ENCODE measurements at places on chromosomes 12 and 14.

DNA sequence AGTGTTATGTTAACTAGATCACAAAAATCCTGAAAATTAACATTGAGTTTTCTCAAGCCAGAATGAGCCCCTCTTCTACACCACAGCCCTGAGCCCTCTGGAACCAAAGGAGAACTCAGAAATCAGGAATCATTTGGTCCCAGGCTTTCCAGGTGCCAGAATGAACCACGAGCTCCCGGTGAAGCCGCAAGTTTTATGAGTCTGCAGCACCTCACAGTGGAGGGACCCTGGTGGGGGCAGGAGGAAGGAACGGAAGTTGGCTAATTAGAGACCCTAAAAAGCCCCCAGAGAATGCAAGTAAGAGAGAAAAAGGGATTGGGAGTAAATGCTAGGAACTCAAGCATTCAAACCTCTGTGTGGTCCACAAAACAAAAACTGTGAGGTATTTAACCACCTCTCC lies 52.9 kb upstream of the BCL2L14 start:
- no peak for DNase-seq

DNA sequence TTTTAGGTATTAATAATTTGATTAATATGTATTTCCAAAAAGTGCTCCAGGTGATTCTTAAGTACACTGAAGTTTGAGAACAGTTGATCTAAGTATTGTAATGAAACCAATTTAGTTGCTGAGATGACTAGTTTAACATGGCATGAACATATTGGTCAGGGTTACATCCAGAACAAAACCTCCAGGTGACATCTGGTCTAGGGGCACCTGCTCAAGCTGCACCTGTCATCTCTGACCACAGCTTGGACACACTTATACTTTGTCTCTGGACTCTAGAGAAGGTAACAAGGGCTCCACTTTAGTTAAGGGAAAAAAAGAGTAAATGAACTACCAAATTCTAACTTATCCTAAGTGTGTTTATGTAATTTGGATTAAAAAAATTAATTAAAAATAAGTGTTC lies 8.1 kb downstream of the ARID2 start:
- DNase-seq = no peak

- no peak for DNase-seq
Observed at GRCh38 chr14:85295318-85295717, 234.6 kb upstream of the FLRT2 start.

DNA sequence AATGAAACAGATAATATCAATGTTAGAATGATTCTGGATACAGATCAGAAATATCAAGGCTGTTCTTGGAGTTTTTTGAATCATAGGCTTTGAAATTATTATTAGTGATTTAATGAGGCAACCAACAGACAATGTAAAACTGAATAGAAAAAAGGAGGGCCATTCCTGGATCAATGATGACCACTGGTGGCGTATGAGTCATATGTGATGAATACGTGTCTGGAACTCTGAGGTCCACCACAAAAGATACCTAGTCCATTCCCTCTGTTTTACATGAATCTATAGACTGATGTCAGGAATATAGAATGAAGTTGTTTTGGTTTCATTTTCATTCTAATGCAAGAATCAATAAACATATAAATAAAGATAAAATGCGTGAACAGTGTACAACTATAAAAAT lies 78.3 kb upstream of the RTL1 start:
- no peak for DNase-seq

GRCh38 chr14:96363751-96364336 lies 518 bp downstream of the GSKIP start:
- DNase-seq = no peak

DNA sequence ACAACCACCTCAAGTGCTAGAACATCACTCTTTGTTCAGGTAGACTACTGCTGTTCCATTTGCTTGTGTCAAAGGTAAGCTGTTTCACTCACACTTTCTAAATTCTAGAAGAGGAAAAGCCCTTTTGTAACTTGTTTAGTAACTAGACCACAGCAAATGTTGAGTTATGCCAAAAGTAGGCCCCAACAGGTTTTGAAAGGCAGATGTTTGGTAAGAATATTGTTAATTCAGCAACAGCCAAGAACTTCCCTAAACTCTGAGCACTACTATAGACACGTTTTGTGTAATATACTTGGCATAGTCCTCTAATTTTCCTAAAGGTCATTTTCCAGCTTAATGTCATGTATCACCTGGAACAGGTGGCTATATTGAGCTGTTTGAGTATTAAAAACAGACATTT lies 79.0 kb downstream of the DCAF5 start:
- no peak for DNase-seq

GRCh38 chr12:76031414-76032042 lies at the start of gene PHLDA1:
Gene PHLDA1 (minus strand): TSS chr12:76031776.
- peak; percentile 71 for DNase-seq

DNA sequence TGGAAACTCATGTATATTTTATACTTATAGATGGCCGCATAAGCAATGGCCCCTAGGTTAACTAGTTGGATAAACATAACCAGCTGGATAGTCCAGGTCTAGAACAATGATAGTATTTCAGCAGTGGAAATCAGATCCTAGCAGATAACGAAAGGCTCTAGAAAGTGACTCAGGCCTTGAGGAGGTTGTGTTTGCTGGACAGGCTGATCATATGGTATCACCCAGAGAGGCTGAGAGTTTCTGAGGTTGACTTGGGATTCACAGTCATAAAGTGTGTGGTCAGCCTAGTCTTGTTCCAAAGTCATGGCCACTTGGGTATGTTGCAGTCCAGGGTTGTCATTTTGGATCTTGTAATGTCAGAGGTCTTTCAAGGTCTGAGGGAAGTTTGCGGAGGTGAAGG lies 16.8 kb downstream of the FLVCR2 start:
- DNase-seq = no peak

- no peak for DNase-seq
Observed at GRCh38 chr12:113897406-113897805, 68.7 kb downstream of the RBM19 start.

DNA sequence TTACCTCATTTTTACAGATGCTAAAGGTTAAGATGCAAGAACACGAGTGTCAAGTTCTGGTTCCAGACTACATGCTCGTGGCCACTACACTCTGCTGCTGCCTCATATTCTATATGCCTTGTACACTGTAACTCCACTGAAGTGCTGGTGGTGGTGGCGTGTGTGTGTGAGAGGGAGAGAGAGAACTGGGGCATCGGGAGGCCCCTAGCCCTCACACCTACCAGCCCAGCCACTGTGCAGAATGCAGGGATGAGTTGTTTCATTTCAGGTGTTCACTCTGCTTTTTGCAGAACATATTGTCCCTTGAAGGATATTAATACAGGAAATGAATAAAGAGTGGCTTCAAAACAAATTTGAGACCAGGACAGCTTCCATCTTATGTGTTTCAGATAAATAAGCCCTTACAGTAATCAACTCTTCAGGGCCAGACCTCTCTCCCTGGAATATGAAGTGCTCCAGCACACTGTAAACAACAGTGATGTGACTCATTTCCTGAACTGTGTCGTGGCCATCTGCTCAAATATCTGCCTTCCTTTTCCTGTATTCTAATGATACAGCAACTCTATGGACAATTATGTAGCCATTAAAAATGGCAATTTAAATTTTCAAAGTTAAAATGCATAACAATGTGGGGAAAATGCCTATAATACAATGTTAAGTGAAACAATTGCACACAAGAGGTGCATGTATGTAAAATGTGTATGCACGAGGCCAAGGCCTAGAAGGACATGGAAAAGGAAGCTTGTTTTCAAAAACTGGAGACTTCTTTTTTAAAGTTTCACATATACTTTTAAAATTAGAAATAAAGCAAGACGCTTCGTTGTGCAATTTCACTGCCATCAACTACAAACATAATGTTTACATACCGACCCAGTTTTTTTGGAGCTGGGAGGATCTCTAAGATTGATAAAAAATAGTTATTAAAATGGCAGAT lies 215.4 kb downstream of the PELI2 start:
- DNase-seq = no peak

- no peak for DNase-seq
Observed at GRCh38 chr12:50251619-50252252, 31.6 kb downstream of the LIMA1 start.

Data from NCI-H1436 (cell line).